Epithelial cell of proximal tubule (primary cell): ENCODE measurements at places on chromosomes 2 and 18.

DNA sequence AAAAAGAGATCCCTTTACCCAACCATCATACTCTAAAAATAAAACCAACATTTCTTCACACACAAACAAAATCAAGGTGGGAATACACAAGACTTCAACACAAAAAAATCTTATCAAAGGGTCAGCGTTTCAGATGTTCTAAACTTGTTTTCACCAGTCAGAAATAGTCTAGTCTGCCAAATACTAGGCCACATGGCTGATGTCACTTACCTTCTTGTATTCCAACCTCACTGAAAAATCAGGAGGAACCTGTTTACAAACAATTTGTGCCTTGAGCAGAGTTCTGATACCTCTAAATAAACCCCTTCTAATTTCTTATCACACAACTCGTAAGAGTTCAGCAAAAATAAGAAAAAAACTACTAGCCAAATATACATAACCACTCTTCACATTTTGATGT lies 20.1 kb downstream of the FEZ2 start:
- DNase-seq, result no peak

DNA sequence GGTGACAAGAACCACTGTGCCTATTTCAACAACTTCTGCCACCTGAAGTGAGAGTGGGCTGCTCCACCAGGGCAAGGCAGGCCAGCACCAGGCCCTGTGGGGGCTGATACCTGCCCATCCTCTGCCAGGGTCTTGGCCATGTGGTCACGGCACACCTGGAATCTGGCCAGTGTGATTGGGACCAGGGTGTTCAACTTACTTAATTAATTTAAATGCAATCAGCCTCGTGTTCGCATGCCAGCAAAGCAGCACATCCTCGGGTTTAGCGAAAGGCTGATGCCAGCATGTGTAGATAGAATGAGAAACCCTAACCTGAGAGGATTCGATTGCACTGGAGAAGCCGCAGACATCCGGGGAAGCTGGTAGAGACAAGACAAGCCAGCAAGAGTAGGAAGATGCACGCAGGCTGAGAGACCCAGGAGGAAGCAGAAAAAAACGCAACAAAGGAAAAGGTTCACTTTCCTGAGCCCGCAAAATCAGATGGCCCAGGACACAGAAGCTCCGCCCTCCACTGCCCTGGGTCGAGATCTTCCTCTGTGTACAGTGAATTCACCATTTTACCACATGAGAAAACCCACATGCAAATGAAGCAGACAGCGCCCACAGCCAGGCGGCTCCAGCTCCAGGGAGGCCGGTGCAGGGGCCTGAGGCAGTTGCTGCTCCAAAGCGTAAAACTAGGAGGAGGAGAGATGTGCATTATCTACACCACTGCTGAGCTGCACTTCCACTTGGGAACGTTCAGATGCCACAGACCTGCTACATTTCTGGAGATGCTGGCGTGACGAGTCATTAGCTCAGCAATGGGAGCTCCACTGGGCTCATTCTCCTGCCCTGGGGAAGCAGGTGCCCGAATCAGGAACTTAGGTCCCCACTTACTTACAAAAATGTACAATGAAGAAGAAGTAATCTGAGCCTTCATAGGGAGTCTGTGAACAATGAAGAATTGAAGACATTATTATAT lies 92.1 kb downstream of the TMEM18 start:
- no peak for DNase-seq

DNA sequence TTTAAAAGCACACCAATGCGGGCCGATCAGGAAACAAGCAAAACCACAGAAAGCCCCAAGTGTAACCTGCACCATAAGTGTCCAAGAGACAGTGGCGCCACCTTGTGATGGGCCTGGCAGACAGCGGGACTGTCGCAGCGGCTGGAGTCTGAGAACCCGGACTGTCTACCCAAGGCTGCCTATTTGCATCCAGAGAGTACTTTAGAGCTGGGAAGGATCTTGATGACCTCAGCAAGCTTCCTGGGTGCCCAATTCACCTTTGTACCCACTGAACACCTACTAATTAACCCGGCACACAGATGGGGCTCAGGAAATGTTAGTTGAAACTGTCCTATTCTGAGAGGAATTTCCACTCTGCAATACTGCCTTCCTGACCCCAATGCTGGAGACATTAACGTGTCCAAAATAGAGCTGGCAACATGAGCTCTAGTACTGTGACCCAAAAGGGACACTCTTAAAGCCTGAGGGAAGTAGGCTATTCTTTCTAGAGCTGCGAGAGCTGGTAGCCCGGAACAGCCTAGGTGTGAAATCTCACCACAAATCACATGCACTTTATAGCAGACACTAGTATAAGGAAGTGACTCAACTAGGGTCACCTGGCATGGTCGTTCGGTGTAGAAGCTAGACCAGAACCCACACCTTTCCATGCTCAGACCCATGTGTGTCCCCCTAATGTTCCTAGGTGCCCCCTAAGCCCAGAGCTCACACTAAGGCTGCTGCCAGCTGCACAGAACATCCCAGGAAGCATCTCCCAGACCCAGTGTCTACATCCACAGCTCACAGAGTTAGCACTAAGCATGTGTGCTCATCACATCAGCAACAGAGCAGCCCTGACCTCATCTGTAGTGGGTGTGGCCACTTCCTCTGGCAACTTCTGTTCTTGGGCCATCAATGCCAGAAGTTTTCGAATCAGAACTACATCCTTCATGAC lies 25.4 kb downstream of the POLR1A start:
- DNase-seq, result no peak

DNA sequence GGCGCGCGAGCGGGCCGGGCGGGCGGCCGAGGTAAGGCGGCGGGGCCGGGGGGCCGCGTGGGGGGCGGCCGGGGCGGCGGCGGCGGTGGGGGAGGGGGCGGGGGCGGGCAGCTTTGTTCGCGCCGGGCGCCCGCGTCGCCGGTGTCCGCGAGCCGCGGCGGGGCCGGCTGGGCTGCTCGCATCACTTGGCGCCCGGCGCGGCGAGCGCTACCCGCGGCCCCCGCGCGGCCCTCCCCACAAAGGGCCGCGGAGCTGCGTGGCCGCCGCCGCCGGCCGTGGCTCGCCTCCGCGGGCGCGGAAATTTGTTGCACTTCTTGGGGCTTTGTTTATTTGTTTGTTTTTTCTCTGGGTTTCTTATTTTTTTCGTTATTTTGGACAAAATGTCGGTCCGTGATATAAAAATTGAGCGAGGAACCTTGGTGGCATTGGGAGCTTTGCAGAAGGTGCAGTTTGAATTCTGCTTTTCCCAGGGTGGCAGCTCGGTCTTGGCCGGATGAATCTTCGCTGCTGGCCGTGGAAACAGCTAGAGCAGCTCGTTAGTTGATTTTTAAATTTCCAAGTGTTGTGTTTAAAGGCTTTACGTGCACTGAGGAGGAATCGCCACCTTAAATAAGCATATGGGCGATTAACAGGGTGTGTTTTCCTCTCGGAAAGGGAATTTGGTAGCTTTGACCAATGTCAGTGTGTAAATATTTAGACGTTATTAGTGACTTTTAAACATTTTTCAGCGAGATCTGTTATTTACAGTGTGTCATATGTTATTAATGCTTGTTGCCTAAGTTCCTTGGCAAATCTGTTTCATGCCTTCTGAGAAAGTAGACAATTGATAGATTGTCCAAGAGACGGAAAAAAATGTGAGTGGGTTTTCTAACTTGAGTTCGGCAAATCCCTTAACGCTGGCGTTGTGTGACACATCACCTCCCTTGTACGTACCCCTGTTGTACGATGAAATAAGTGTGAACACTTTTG lies 822 bp downstream of the UBE2E3 start:
- DNase-seq, result no peak

- no peak for DNase-seq
Observed at GRCh38 chr2:161063946-161064306, 96.3 kb upstream of the TANK start.

DNA sequence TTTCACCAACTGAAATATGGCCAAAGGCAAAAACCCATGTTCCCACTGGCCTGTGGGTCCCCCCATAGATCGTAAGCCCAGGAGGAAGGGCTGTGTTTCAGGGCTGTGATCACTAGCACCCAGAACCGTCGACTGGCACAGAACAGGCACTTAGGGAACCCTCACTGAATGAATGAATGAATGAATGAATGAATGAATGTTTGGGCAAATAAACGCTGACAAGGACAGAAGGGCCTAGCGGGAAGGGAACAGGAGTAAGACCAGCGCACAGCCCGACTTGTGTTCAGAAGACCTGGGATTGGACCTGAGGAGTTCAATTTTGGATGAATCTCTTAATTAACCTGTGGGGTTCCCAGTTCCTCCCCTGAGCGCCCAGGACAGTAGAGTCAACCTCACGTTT lies 76.2 kb downstream of the TPO start:
- no peak for DNase-seq

GRCh38 chr2:7621018-7621814 lies 704.0 kb downstream of the RNF144A start:
- no peak for DNase-seq
